NCI-H460 (cell line): ENCODE measurements at places on chromosomes 11 and 22.

- no peak for DNase-seq
Measured at GRCh38 chr11:73866095-73866579, 10.5 kb downstream of the COA4 start.

GRCh38 chr11:31131760-31132159 is 237.8 kb downstream of the DCDC1 start:
- DNase-seq: no peak

DNA sequence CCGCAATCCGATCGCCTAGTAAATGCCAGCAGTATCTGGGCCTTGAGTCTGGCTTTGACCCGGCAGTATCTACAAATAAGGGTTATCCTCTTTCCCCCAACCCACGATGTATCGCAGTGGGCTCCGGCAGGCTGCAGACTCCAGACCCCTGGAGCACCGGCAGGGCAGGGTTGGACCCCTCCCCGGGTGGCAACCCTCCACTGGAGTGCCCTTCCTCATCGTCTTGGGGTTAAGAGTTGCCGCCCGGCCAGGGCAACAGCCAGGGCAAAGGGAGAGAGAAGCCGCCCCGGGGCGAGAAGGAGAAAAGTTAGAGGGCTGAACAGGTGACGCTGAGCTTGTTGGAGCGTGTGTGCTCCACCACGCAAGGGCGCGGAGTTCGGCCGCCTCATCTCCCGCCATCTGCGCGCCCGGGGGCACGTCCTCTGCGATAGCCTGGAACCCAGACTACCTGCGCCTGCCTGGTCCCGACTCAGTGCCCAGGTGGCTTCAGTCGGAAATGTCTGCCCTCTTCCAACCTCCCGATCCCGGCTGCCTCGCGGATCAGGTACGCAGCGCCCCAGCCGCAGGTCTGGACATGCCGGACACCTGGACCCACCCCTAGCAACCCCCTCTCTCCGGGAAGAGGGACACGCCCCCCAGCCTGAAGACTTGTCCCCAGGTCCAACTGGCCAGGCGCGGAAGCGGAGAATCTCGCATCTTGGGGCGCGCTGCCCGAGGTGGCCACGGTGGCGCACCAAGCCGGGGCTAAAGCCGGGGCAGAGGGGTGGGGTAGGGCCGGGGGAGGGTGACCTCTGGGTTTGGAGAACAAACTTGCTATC is 1.2 kb downstream of the DSCAML1 start:
- no peak for DNase-seq

- DNase-seq: no peak
Measured at GRCh38 chr11:97123237-97123636, 733.4 kb downstream of the JRKL start.

- DNase-seq: no peak
Measured at GRCh38 chr11:35089666-35090065, 49.3 kb upstream of the CD44 start.

- no peak for DNase-seq
Measured at GRCh38 chr11:125224391-125225021, 60.0 kb downstream of the PKNOX2 start.

GRCh38 chr11:70742553-70743291 is 344.4 kb downstream of the CTTN start:
- DNase-seq: no peak

DNA sequence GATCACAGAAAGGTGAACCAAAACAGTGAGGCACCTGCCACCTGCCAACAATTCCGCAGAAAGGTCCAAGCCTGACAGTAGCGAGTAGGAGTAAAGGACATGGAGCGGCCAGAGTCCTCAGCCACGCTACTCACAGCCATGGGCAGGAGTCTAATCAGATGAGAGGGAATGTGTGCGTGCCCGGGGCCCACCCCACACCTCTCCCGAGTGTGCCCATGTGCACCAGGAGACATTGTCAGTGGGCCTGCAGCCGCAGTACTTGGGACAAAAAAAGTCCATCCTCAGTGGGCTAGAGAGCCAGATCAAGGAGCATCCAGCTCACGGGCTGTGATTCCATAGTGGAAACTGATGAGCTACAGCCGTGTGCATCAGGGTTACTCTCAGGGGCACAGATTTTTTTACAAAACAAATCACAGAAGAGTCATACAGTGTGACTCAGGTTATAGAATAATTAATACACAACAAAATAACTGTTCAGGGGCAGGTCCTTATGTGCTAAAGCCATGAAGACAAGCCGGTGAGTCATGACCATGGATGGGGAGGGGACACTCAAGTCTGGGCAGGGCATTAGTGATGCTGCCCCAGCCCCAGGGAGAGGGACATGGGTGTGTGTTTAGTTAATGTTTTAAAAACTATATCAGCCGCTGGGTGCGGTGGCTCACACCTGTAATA is 12.0 kb downstream of the SART1 start:
- DNase-seq: no peak

DNA sequence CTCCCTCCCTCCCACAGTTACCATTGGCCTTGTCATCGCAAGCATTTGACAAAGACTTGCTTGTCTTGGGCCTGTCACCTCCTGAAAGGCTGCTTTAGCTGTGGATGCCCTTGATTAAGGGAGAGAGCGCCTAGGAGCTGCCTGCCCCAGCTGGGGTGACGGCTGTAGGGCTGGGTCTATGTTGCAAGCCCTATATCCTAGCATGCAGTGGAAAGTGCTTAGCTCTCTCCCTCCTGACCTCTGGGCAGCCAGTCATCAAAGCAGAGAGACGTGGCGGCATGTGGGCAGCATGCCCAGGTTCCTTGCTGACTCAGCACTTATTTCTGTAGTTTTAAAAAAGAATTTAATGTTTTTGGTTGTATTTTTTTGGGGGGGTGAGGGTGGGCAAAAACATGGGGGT is 75.9 kb downstream of the BARX2 start:
- DNase-seq: no peak

GRCh38 chr22:49880281-49880680 is 26.6 kb downstream of the ZBED4 start:
- DNase-seq: no peak

DNA sequence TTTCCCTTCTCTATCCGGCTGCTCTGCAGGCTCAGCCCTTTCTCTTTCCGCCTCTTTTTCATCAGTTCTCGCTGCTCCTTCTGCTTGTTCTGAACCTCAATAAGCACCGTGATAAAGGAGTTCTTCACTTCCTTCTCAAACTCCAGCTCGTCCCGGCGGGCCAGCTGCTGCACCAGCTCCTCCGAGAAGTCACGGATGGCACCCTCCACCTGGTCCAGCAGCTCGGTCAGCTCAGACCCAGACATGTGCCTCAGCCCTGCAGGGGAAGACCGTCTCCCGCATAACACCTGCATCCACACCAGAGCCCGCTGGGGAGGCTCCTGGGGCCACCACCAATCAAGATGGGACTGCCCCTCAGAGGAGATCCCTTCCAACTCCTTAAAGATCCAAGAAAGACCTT is 40.2 kb downstream of the FEZ1 start:
- DNase-seq: no peak

- no peak for DNase-seq
Measured at GRCh38 chr11:126824035-126824607, 176.4 kb downstream of the KIRREL3 start.

GRCh38 chr22:17797721-17798559 is 23.7 kb upstream of the BID start:
- no peak for DNase-seq

- no peak for DNase-seq
Measured at GRCh38 chr11:118374729-118375128, 15.3 kb downstream of the UBE4A start.

GRCh38 chr22:46362934-46363515 is 27.5 kb downstream of the TRMU start:
- no peak for DNase-seq

GRCh38 chr11:86934582-86934900 is 20.7 kb downstream of the FZD4 start:
- DNase-seq: no peak

DNA sequence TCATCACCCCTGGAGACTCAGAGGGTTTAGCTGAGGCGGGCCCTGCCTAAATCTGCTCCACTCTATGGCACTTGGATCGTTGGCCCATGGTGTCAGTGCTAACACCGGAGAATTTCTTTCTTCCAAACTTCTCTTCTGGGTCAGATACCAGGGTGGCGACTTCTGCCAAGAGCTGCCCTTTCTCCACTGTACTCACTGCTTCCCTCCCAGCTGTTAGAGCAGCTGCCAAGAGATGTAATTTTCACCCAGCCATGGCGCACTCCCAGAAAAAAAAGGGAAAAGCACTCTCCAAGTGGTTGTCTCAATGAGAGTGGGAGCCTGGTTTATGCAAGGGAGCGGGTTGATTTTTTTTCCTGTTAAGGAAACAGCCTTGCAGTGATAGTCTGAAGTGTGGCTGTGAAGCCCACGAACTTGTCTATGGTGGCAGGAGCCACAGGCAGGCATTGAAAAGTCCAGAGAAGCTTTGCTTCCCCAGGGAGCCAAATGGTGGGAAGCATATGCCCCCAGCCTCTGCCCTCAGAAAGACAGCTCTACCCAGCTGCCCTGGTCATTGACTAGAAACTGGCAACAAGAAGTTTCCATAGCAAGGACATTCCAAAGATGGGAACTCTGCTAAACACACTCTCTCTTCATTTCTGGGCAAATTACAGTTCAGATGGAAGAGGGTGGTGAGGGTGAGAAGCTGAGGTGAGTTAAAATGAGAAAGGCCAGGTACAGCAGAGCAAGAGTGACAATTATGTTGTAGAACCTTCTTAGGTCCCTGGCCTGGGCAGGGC is 10.7 kb downstream of the PCSK7 start:
- DNase-seq: no peak

GRCh38 chr22:36760786-36761185 is 15.1 kb downstream of the IFT27 start:
- DNase-seq: no peak

DNA sequence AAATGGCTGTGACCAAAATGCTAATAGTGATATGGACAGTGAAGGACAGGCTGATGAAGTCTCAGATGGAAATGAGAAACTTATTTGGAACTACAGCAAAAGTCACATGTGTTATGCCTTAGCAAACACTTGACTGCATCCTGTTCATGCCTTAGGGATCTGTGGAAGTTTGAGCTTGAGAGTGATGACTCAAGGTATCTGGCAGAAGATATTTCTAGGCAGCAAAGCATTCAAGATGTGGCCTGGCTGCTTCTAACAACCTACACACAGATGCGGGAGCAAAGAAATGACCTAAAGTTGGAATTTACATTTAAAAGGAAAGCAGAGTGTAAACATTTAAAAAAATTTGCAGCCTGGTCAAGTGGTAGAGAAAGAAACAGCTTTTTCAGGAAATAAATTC is 28.1 kb upstream of the CD81 start:
- DNase-seq: no peak

- DNase-seq: no peak
Measured at GRCh38 chr11:2451336-2451735, 6.5 kb downstream of the KCNQ1 start.

DNA sequence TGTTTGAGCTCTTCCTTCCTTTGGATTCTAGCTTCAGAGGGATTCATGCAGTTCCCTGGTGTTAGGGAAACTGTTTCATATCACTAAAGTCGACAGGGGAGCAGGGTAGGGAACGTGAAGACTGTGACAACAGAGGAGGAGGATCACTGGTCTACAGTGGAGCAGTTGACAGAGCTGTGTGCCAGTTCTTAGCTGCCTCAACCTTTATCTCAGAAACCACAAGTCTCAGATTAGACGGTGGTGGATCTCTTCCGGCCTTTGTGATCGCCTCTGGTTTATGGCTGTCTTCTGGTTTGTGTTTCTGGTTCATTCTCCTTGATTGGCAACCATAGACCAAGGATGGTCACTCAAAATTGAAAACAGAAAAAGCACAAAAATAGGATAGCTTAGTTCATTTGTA is 538.9 kb upstream of the API5 start:
- DNase-seq: no peak

DNA sequence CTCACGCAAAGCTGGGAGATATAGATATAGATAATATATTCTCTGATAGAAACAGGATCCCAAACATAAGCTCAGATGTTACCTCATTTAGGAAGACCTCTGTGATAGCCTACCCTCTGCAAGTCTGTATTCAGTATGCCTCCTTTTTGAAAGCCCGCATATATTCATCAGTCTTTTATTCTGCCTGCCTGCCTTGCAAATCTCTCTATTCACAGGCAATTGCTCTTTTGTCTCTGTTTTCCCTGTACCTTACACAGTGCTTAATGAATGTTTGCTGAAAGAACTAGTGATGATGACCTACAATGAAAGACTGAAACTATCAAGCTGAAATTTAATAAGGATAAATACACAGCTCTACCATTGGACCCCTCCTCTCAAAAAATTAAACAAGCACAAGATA is 18.4 kb downstream of the DEUP1 start:
- no peak for DNase-seq

- DNase-seq: peak; percentile 1
Measured at GRCh38 chr22:49586244-49586748, 241.4 kb downstream of the BRD1 start.

DNA sequence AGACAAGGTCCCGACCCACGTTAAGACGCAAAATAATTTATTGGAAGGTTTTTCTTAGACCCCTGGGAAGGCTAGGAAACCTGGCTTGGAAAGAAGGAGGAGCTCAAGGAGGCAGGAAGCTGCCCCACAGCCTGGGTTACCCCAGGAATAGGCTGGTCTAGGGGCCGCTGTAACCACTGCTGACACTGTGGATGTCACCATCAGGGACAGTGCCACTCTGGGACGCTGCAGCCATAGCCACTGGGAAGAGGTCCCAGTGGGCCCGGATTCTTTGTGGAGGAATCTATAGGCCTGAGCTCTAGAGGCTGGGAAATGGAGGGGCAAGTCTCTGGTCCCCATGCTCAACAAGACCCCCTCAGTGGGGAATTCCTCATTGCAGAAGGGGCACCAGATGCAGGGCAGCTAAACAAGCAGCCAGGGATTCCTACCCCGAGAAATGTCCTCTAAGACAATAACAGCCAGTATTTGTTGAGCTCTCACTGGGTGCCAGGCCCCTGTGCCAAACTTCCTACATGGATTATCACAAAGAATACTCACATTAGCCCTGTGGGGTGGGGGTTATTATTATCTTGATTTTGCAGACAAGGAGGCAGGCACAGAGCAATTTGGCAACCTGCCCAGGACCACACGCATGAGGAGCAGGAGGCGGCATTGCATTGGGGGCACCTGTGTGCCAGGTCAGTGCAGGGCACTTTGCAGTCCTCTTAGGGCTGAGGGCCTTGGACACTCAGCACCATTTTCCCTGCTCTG is 19.5 kb upstream of the CHKA start:
- DNase-seq: no peak

DNA sequence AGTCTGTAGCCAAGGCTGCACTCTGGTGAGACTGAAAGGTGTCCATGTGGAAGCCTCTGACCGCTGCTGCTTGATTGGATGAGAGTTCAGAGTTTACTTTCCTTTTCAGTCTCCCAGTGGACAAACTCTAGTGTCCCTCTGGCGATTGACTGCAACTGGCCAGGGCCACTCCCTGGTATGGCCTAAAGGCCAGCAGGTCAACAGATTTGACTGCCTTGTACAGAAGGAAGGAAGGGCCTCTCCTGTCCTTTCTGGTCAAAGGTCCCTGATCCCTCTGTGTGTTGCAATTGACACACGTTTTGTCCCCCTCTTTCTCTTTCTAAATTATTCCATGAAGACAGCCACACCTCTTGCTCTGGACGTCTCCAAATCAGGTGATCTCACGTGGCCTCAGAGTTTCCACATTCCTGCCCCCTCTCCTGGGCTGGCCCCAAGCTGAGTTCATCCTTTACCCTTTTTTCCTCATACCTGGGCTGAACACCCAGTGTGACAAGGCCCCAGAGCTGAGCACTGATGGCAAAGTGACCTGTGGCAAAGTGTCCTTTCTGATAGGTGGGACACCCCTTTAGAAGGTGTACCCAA is 18.7 kb upstream of the FBLN1 start:
- DNase-seq: no peak
